Stimulated activated CD4-positive, alpha-beta T cell treated with anti-CD3 and anti-CD28 coated beads, Interleukin-4, amount 100 ng/mL, for 4 hours (primary cell): ENCODE measurements at places on chromosomes 2 and 18.
A peak's percentile ranks its signal among the peaks of the same experiment; 100 is the strongest.

DNA sequence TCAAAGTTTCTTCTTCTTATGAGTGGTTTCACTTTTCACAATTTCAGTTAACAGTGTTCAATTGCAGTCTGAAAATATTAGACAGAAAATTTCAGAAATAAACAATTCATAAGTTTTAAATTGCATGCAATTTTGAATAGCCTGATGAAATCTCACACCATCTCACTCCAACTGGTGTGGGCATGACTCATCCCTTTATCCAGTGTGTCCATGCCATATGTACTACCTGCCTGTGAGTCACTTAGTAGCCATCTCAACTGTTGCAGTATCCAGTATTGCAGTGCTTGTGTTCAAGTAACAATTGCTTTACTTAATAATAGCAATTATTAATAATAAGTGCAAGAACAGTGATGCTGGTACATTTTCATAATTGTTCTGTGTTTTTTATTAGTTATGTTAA lies 1202.5 kb downstream of the DSC3 start:
- DNase-seq, result no peak

GRCh38 chr2:31170071-31170698 lies 31.9 kb upstream of the GALNT14 start:
- DNase-seq, result peak; percentile 18

GRCh38 chr2:61736953-61737352 lies 116.9 kb downstream of the FAM161A start:
- no peak for DNase-seq

DNA sequence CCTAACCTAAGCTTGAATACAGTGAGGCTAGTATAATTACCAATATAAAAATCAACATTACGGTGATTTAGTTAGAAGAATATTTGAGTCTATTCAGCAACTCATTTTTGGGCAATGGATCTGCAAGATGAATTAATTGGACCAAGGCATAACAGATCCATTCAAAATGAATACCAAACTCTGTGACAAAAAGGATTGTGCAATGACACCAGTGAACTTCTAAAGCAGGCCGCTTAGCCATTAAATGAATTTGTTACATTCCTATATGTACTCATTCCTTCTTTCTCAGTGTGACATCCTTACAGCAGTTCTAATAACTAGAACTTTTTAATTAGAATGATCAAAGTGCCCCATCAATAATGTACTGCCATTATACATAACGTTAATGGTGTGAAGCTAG lies 44.3 kb downstream of the ZC3H15 start:
- no peak for DNase-seq

DNA sequence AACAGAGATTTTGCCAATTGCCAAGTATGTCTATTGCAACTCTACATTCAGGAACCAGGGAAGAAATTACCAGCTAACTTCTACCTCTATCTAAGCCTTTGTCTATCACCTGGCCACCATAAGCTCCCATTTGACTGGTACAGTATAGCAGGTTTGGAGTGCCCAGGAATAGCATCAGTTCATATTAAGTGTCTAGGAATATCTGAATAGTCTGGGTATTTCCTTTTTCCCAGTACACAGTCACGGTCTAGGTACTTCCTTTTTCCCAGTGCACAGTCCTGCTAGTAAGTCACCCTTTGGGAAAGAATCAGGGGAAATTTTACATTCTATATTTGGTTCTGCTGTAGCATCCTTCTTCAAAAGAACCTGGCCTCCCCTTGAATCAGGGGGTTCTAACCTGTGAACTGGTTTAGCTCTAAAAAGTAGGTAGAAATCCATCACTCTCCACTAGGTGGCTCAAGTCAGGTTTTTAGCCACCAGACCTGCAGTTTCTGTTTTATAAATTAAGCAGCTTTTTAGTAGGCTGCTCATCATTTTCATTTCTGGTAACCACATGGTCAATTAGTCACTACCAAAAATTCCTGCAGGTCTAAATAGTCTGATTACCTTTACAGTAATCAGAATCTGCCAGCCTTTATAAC lies 49.3 kb upstream of the DNAJC10 start:
- DNase-seq, result no peak

DNA sequence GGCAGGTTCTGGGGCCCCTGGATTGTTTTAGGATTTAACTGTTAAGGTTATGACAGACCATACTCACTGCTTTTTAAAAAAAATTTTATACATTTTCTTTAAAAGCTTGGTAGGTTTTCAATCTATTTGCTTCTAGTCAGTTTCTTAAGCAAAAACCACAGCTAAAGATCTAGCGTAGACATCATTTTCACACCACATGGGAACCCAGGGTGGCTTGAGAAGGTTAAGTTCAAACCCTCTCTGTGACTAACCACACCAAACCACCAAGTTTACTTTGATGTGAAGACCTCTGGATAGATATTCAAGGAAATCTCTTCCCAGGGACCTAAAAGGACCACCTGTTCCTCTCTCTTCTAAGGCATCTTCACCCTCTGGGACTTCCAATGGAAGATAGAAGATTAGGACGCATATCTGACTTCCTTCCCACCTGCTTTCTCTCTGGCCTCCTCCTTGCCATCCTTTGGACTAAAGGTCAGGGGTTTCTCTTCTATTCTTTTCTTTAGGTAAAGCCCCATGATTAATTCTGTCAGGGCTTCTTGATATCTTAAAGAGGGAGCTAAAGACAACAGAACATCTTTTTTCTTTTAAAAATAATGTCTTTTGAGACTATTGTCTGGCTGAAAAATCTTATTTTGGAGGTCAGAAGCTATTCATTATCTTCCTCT lies 32.3 kb downstream of the FOSL2 start:
- no peak for DNase-seq

DNA sequence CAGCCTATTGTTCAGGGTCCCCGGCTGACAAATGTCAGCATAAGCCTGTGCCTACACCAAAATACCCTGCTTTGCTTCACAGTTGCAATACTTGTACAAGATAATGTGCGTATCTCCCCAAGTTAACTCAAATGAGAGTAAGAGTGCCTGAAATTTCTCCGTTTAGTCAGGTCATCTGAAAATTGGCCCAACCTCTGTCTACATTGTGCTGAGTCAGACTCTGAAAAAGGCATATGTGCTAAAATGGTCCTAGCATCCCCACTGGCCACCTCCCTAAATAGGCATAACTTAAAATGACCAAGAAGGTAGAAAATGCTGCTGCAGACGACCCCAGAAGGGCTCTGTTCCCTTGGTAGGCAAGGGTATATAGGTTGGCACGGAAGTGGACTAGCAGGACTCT lies 1653.8 kb upstream of the DDX18 start:
- DNase-seq, result no peak

DNA sequence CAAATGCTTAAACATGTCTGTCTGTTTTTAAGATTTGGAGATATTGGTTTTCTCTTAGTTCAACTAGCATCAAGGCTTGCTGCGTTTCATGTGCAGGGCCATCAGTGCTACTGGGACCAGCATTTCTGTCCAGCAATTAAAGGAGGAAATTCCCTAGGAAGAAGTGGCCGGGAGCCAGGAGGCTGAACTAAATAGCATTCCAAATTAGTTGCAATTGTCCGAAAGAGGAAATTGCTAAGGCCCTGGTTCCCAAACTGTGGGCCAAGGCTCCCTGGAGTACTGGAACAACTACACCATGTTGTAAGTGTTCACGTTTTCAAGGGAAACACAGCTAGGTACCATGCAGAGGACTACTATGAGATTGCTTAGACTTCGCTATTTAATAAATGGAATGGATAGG lies 257.9 kb downstream of the PTPRM start:
- DNase-seq, result no peak

DNA sequence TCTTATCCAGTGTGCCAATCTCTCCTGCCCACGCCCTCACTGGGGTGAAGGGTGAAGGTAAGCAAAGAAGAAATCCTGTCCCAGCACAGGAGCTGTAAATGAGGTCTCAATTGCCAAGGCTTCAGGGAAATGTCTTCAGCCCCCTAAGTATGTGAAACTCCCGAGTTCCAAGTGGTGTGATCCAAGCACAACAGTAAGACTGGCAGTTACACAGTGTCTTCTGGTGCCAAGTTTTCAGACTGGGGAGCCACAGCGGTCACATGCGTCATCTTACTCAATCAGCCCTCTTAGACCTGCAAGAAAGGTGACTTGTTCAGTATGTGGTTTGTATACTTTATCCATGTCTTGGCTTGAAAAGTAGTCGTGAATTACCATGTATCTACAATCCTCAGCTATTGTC lies 55.0 kb upstream of the SPRED2 start:
- DNase-seq, result no peak

DNA sequence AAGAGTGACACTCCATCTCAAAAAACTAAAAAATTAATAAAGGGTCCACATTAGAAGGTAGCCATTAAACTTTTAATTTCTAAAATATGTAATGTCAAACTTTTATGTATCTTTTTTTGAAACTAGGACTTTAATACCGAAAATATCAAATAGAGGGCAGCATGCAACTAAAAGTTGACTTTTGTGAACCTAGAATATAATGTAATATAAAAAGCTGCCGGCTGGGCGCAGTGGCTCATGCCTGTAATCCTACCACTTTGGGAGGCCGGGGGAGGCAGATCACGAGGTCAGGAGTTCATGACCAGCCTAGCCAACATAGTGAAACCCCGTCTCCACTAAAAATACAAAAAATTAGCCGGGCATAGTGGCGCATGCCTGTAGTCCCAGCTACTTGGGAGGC lies 62.8 kb downstream of the INO80D start:
- no peak for DNase-seq

- DNase-seq, result no peak
These were observed 28.8 kb downstream of the SETBP1 start for GRCh38 chr18:44709307-44710126.

- DNase-seq, result no peak
These were observed 25.2 kb downstream of the PNO1 start for GRCh38 chr2:68182902-68183301.

- peak; percentile 21 for DNase-seq
These were observed 3.5 kb upstream of the SLC9A2 start for GRCh38 chr2:102615620-102616436.

- no peak for DNase-seq
These were observed 51.1 kb downstream of the PLEKHM3 start for GRCh38 chr2:207974216-207974605.

DNA sequence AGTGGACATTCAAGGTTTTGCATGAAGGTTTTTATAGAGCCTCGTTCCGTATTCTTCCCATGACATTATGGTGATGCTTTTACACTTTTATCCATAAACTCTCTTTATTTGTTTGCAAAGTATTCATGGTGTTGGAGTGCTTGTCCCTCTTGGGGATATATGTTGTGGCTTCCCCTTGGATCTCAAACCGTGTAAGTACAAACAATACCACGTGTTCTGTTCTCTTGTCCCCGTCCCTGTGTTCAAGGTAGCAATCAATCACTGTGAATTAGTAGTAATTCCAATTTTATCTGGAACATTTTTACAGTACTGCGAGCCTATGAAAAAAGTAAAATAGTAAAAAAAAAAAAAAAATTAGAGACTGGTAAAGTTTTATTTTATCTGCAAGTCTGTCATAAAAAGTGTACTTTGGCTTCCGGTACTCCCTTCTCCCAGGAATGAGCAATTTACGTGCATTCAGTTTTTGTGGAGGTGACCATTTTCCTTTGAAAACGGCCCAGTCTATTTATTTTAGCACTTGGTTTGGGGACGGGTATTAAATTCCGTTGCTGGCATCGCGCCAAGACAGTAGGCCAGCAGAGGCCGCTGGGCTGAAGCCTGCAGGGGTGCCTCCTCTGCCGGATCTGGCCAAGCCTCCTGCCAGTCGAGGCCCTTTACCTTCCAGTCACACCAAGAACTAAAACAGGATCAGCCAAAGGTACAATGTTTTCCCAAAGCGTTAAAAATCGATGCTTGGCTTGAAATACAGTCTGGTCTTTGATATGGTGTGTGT lies 175.7 kb downstream of the SOCS6 start:
- DNase-seq, result peak; percentile 25

- DNase-seq, result no peak
These were observed 47.6 kb upstream of the PTH2R start for GRCh38 chr2:208358758-208359631.

- no peak for DNase-seq
These were observed 78.9 kb downstream of the MEMO1 start for GRCh38 chr2:31931916-31932315.

- DNase-seq, result no peak
These were observed 11.2 kb upstream of the FN1 start for GRCh38 chr2:215447056-215447455.

DNA sequence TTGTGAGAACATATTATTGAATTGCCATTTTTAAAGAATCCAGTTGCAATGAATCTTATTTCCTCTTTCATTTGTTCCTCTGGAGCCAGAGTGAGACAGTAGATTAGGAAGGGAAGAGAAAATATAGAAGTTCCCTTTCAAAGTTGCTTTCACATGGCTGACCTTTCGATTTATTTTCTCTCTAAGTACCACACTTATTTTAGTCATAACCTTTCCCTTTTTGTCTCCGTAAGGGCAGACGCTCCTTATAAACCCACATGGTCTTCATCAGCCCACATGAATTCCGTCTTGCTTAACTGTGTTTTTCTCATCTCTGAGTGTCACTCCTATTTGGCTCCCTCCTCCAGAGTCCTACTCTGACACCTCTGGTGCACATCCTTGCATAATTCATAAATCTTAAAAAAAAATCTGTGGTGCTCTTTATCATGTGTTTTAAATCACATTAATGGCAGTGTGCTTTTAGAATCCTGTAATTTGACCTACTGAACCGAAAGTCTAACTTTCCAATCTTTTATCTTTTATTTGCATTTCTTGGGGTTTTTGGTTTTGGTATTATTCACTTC lies 38.5 kb upstream of the ZNF396 start:
- no peak for DNase-seq

- no peak for DNase-seq
These were observed 7.7 kb upstream of the POU3F3 start for GRCh38 chr2:104845946-104846785.

DNA sequence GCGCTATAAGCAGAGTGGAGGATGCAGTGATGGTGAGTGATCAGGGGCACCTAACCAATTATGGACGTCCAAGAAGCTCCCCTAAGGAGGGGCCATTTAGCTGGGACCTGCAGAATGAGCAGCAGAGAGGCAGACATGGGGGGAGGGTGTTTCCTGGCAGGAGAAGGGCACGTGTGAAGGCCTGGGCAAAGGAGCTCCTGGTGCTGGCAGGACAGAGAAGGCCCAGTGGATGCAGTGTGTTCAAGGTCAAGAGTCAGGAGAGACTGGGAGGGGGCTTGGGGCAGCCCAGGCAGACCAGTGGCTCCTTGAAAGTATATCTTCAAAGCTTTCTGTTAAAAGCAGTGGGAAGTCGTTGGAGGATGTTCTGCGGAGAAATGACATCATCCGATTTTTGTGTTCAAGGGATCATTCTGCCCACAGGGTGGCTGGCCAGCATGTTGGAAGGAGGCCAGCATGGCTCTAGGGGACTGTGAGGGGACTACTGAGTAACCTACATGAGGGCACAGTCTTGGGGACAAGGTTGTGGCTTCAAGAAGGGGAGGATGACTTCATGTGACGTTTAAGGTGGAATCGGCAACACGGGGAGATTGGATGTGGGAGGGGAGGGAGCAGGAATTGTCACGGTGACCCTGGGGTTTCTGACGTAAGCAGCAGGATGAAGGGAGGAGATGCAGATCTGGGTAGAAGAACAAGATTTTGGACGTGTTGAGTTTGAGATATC lies 9.0 kb upstream of the CIB4 start:
- no peak for DNase-seq

DNA sequence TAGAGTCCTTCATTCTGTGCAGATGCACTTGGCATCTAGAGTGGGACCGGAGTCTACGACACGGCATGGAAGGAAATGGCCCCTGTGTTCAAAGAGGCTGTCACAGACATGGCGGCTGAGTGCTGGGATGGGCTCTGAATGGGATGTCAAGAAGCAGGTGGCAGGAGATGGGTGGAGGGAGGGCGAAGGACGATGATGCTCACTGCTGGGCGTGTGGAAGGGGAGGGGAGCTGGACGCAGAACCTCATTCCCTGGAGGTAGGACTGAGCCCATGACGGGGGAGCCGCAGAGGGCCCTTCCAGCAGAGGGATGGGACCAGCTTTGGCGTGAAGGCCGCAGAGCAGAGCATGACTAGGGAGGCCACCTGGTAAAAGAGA lies 18.8 kb upstream of the ALPI start:
- DNase-seq, result no peak
